ENCODE measurements at places on chromosomes 13 and 19.

GRCh38 chr13:33721724-33722123 lies 96.2 kb upstream of the RFC3 start:
- DNase-seq: peak; percentile 50

DNA sequence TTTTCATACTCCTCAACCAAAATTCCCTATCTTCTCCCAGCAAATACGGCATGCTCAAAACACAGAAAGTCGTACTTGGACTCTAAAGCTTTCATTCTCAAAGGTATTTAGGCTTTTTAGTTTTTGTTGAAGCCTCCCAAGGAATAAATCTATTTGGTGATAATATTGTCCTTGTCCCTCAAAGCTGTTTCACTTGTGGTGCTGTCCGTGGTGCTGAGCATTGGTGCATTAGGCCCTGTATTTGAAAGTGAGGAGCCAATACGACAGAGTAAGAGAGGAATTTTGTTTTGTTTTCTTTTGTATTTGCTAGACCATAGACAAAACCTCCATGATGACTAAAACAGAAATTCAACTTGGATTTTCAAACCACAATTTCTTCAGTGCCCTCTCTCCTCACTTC lies 3.2 kb upstream of the LGALS13 start:
- DNase-seq: no peak

DNA sequence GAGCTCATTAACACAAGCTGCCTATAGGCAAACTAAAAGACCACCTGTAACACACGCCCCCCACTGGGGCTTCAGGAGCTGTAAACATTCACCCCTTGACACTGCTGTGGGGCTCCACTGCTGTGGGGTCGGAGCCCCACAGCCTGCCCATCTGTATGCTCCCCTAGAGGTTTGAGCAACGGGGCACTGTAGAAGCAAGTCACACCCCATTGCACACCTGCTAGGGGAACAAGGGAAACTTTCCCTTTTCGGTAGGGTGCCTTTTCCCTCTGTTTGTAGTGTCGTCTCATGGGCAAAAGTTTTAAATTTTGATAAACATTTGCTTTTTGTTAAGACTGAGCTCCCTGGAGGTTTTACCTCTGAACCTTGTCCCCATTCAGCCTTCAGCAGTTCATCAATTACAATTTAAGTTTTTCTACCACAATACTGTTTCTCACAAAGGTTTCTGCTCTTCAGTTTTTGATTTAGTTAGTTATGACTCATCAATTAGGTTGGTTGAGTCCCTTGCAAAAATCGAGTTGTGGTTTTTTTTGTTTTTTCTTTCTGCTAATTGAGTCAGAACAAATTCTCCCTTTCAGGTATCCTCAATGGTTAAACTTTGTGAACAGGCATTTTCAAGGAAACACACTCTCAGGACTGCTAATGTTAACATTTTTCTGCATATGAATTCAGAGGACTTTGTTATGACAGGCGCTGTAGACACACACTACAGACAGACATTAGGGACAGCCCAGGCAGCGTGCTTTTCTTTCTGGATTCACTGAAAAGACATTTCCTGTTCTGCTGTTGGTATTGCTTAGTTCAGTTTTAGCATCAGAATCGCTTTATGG lies 35.1 kb downstream of the ZNF433 start:
- no peak for DNase-seq

DNA sequence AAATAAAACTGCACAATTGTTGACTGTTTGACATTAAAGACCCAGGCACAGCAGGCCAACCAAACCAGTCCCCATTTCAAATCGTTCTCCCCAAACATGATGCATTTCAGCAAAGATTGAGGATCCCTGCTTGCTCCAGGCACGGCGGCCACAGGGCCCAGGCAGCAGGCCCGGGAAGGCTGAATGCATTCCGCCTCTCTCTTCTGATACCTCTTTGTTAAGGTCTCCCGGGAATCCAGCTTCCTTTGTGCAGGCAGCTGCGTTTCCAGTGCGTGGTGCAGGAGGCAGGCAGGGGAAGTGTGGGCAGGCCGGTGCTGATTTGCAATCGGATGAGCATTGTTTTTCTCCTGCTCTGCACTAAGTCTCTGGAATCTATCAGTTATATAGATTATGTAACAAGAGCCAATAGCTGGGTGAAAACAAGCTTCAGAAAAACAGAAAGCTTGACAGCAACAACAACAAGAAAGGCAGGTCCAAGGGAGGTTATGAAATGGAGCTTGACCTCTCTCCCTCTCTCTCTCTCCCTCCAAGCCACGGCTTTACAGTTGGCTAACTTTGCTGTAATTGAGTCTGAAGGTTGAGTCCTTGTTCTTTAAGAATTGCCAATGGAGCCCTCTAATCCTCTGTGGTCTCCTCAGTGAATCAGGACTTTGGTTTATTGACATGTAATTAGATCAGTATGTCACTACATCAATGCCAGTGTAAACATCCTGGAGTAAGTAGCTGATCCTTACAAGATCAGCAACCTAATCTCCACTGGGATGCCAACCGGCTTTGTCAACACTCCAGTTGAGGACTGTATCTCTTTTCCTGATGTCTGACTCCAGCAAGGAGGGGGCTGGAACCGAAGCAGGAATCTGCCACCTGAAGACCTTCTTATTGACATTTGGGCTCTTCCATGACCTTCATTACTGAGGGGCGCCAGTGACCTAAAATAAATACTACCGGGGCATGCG lies 338.0 kb downstream of the TEX29 start:
- DNase-seq: no peak

DNA sequence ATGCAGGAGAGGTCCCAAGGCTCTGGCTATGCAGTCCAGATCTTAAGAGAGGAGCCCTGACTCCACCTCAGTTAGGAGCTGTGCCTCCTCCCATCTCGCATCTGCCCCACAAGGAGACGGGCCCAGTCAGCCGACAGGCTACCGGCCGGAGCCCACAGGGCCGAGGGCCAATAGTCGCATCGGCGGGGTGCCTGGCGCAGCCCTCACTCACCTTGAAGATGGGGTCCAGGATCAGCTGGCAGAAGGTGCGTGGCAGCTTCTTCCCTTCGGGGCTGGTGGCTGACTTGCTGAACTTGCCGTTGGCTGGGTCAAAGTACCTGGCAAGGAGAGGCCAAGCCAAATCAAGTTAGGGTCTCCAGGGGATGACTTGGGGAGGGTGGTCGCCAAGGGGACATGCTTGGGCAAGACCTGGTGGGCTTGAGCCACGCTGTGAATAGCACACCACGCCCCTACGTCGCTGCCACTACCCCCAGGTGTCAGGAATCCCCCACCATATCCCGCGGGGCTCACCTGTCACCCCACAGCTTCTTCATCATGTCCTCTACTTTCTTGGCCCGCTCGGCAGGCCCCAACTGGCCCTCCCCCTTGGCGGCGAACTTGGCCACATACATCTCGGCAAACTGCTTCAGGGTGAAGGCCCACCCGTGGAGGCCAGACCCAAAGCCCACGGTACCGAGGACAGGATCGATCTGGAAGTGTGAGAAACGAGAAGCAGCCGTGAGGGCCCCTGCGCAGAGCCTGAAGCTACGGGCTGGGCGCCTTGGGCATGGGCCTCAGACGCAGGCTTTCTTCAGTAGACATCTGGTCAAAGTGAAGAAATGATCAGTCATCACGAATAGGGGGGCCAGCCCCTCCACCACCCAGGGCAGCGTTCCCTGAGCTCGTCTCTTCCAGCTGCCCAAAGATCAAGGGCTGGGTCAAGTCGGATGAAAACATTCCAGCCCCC lies 3.3 kb downstream of the EEF2 start:
- no peak for DNase-seq

DNA sequence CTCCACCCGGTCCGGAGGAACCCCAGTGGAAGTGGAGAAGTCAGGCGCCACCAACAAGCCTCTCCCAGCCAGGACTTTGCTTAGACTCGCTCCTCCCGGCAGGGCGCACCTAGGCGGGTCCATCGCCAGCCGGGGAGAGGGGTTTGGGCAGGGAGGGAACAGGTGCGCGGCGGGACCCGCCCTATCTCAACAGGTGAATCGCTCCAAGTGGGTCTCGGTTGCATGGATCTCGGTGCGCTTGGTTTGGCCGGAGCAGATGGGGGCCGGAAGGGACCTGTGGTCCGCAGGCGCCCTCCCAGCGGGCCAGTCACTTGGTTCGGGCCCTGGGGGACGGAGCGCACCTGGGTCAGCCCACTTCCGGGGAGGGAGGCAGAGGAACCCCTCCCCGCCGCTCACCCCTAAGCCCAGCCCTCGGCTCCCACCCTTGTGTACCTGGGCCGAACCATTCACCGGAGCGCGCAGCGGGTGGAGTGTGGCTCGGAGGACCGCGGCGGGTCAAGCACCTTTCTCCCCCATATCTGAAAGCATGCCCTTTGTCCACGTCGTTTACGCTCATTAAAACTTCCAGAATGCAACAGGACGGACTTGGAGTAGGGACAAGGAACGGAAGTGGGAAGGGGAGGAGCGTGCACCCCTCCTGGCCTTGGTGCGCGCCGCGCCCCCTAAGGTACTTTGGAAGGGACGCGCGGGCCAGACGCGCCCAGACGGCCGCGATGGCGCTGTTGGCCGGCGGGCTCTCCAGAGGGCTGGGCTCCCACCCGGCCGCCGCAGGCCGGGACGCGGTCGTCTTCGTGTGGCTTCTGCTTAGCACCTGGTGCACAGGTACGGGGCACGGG lies at the start of gene LSR:
Gene LSR, plus strand, starts transcription at position 693 of the 836 bp plus-strand sequence. Its CDS starts 21 bp downstream, at position 714.
- no peak for DNase-seq

GRCh38 chr13:26325876-26326275 lies 71.9 kb downstream of the CDK8 start:
- no peak for DNase-seq

GRCh38 chr13:21025539-21025938 lies 35.8 kb downstream of the LATS2 start:
- no peak for DNase-seq

- DNase-seq: peak; percentile 17
These were observed 524 bp downstream of the RUBCNL start for GRCh38 chr13:46386392-46387063.

GRCh38 chr19:38837656-38838121 lies 6.1 kb upstream of the ECH1 start:
- no peak for DNase-seq

DNA sequence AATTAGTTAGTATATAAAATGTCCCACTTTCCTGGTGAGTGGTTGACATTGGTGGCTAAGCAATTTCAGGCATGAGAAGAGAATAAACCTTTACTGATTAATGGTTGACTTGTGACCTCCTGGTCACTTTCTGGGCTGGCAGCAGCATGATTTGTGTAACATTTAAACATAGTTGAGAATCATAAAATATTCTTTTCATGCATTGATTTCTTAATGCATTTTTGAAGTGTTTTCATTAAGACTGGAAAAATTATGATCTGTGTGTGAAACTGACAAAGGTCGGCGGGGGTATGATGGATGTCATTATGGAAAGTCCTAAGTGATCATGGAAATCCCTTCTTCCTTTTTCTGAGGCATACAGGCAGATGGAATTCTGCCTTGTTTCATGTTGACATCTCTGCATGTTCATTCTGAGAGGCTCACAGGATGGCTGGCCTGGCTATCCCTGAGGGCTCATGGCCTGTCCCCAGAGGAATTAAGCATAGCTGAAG lies 98.7 kb upstream of the RNF113B start:
- peak; percentile 60 for DNase-seq

DNA sequence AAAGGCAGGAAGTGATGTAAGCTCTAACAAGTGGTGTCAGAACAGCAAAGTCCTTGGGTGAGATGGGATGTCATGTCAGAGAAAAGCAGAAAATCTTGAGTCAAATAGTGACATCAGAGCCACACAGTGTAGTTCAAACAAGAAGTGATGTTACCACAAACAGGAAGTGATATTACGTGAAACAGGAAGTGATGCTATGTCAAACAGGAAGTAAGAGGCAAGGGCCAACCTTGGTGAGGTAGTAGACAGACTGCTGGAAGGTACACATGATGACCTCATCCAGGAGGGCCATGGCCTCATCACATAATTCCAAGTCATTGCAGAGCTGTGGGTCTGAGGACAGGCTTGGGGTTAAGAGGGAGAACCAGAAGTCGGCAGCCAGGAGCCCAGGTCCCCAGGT lies 7.0 kb upstream of the MAMSTR start:
- no peak for DNase-seq

- peak; percentile 65 for DNase-seq
These were observed 2.4 kb upstream of the ARGLU1 start for GRCh38 chr13:106570299-106570852.

Measured in fibroblast of gingiva (primary cell).